ENCODE measurements at places on chromosomes 11 and 22.

DNA sequence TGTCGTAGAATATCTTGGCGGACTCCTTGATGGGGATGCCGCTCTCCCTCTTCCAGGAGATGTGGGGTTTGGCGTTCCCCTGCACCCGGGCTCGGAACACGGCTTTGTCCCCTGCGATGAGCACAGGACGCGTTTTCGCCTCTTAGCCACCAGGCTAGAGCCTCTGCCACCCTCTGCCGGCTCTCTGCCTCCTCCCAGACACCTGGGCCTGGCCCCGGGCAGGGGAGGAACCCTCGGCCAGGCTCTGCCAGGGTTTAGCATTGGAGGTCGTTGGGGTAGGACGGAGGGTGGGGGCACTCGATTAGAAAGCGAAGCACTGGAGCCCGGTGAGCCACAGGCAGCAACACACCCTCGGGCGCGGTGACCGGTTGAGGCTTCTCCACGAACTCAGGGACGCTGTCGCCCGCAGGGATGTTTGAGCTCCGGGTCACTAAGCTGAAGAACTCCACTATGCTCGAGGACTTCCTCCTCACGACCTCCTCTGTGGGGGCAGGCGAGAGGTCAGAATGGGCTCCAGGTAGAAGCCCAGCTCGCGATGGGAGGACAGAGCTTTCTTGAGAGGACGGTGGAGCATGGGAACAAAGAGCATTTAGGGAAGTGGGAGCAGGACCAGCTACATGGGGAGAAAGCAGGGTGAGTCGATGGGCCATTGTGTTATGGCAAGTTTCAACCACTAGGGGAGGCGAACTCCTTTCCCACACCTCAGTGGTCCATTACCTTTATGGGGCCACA lies 4.3 kb downstream of the IGSF22 start:
- DNase-seq = peak; percentile 23

- DNase-seq = no peak
Measured at GRCh38 chr11:11313426-11313825, 39.6 kb downstream of the CSNK2A3 start.

DNA sequence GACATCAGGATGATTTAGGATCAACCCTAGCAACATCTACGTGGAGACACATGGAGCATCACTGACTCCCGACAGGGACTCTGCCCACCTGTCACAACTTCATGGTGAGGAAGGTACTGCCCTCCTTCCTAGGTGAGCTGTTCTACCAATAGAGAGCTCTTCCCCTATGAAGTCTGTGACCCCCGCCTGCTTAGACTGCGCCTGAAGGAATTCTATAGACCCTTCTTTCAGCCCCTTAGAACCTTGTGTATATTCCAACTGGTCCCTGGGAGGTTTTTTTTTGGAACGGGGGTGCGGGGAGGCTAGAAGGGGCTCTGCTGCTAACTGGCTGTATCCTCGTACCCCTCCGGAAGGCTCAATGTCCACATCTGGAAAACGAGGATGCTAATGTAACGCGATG lies 566 bp downstream of the INTS4 start:
- no peak for DNase-seq

DNA sequence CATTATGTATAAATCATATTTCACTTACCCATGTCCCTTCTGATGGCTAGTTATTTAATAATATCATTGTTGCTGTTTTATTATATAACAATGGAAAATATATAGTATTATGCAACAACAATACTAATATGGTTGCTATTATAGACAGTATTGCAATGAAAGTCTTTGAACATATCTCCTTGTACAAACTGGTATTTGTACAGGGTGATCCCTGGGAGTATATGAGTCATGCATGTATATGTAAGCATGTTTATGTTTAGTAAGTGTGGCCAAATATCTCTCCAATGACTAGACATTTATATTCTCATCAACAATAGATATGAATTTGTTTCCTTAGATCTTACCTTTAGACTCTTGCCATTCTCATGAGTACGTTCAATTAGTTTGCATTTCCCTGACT lies 55.9 kb downstream of the KCNC1 start:
- DNase-seq = no peak

GRCh38 chr11:84607975-84608836 lies 1018.9 kb downstream of the DLG2 start:
- DNase-seq = no peak

- DNase-seq = no peak
Measured at GRCh38 chr11:22780952-22781593, 48.5 kb downstream of the SVIP start.

GRCh38 chr11:61157743-61158142 lies 3.5 kb downstream of the VPS37C start:
- no peak for DNase-seq
